ENCODE measurements at places on chromosomes 13 and 19. TPM values are rescaled to one million over a fixed set of nuclear protein-coding genes. Genes with fewer than 3 reads are reported as not detected.

DNA sequence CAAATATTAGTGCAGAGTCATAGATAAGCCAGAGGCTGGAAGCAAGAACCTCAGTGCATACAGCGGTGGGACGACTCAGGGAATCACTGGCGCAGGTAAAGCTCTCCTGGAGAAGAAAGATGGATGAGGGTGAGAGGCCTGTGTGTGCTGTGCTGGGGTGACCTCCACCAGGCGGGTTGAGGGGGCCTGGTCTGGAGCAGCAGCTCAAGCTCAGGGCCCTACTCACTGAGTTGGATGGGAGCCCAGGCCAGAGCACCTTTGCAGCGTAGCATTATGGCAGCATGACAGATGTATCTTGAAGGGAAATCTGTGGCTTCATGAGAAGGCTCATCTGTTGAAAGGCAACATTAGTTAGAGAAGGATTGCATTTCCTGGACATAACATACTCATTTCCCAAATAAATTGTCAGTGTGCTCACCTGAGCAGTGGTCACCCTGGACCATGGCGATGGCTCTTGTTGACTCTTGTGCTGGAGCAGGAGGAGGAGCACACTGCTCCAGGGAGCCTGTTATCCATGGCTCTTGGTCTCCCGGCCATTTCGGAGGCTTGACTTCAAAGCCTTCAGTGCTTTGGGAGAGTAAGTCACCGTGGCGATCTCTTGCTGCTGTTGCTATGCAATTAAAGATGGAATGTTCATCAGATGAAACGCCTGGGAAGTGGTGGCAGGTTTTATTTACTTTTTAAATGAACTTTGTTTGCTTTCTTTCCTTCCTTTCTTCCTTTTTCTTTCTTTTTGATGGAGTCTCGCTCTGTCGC lies 25.0 kb downstream of the HNRNPM start:
- DNase-seq: no peak

DNA sequence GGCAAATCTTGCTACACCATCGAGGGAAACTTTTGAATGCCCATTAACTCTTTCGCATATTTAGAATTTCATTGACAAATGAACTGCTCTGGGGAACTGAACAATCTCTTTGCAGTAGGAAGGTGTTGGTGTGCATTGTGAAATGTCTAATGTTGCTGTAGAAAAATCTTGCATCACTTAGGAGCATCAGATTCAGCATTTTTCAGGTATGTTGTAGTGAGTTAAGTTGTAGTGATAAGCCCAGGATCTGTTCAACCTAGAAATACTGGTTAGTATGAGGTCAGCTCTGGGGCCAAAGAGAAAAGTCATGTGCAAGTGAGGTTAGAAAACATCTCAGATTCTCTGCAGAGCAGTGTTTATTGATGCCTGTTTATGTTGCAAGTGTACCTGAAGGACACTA lies 4.1 kb downstream of the FRY start:
- DNase-seq: no peak

- DNase-seq: no peak
Observed at GRCh38 chr19:4216846-4217245, 12.5 kb upstream of the EBI3 start.

- no peak for DNase-seq
Observed at GRCh38 chr19:44635581-44636438, 7.9 kb upstream of the PVR start.

DNA sequence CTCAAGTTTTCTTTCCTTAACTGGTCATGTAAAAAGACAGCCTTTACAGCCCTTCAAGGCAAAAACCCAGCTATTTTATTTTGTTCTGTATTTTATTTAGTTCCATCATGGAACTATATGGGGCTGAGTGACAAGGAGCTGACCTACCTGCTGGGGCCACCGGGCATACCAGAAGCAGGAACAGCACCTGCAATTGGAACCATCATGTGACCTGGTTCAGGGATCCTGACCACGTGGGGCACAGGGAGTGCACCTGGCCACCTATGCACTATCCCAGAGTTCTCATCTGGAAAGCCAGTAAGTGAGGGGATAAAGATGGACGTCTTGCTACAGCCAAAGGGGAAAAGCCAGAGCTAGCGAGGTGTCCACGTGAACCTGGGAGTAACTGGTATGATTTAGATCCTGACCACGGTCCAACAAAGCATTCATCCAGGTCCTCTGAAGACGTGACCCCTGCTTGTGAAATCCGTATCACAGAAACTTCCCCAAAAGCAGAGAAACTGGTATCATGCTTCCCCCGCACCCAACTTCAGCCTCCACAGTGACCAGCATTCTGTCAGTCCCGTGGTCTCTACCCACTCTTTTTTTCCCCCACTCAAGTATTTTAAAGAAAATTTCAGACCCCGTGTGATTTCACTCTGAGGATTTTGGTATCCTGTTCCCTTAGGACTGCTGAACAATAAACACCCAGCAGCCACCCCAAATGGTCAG lies 40.5 kb upstream of the SLC15A1 start:
- DNase-seq: no peak

The MAP4K1 gene
- 119 TPM for polyA plus RNA-seq
